ENCODE measurements at places on chromosomes 4 and X. TPM values are rescaled to one million over a fixed set of nuclear protein-coding genes. Genes with fewer than 3 reads are reported as not detected.

Gene GAB1
- 0.24 TPM for total RNA-seq

- DNase-seq: no peak
Observed at GRCh38 chr4:14399848-14400247, 602.4 kb upstream of the CPEB2 start.

GRCh38 chr4:148800336-148800885 lies 358.2 kb upstream of the NR3C2 start:
- DNase-seq: no peak

DNA sequence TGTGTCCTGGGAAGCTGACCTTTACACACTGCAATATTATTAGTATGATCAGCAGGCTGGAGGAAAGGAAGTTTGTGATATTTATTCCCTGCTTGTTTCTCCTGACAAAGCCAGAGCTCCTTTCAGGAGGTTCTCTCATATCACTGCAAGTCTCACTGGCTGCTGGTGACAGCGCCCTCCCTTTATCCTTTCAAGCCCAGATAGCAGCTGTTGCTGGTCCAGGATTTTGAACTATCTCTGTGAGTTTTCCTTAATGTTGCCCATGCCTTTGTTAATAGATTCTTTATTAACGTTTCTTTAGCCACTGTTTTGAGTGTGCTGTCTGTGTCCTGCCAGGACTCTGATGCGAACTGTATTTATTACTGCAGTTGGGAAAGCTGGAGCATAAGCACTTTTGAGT lies 518.7 kb downstream of the C4orf33 start:
- no peak for DNase-seq

DNA sequence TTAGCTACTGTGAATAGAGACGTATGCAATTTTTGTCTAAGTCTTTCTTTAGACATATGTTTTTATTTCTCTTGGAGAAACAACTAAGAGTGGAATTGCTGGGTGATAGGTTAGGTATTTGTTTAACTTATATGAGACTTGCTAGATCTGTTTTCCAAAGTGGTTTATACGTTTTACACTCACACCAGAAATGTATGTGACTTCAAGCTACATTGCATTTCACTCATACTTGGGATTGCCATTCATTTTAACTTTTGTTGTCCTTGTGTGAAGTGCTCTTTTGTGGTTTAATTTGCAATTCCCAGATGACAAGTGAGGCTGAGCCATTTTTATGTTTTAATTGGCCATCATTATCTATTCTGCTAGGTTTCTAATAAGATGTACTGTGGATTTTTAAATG lies 817.2 kb downstream of the GLUD2 start:
- DNase-seq: no peak

- no peak for DNase-seq
Observed at GRCh38 chr4:28007693-28008092, 1147.1 kb downstream of the STIM2 start.

- DNase-seq: no peak
Observed at GRCh38 chr4:154526151-154526550, 24.0 kb downstream of the PLRG1 start.

All from activated naive CD8-positive, alpha-beta T cell treated with anti-CD3 and anti-CD28 coated beads for 36 hours (primary cell).